RWPE2 (cell line): ENCODE measurements at places on chromosomes 13 and 19.

DNA sequence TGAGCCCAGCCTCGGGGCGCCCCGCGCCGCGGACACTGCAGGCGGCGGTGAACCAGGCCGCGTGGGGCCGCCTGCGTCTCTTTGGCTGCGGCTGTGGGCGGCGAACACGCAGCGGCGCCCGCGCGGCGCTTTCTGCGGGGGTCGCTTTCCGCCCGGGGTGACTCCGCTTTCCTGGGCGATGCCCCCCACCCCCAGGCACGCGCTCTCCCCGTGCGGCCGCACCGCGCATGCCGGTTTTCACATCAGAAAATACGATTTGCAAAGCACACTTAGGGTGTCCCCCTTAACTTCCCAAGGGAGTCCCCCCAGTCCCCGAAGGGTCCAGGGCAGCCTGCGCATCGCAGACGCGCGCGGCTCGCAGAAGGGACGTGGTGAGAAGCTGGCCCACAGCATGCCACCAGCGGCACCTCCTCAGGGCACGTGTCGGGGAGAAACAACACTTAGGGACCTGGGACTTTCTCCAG lies 5.3 kb downstream of the F7 start:
- DNase-seq: peak; percentile 41

DNA sequence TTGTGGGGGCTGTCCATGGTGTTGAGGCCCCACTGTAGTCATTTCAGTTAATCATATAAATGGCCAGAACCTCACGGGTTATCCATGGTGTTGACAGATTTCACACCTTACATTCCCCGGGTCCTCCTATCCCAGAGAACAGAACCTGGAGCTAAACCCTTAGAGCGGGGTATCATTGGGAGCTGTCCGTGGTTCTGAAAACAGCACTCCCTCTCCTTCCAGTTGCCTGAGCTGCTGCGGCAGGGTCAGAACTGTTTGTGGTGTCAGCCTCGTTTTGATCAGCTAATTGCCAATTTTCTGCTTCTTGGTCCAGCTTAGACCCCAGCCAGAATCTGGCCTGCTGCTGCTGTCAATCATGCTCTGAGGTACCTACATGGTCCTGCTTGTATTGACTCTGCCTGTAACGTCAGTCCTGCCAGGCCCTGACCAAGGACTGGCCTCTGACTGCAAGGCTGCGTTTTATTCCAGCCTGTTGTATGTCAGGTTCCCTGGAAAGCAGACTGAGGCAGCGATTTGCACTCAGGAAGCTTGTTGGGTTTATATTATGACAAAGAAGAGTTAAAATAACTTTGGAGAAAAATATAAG lies 55.8 kb upstream of the KCTD15 start:
- DNase-seq: no peak

DNA sequence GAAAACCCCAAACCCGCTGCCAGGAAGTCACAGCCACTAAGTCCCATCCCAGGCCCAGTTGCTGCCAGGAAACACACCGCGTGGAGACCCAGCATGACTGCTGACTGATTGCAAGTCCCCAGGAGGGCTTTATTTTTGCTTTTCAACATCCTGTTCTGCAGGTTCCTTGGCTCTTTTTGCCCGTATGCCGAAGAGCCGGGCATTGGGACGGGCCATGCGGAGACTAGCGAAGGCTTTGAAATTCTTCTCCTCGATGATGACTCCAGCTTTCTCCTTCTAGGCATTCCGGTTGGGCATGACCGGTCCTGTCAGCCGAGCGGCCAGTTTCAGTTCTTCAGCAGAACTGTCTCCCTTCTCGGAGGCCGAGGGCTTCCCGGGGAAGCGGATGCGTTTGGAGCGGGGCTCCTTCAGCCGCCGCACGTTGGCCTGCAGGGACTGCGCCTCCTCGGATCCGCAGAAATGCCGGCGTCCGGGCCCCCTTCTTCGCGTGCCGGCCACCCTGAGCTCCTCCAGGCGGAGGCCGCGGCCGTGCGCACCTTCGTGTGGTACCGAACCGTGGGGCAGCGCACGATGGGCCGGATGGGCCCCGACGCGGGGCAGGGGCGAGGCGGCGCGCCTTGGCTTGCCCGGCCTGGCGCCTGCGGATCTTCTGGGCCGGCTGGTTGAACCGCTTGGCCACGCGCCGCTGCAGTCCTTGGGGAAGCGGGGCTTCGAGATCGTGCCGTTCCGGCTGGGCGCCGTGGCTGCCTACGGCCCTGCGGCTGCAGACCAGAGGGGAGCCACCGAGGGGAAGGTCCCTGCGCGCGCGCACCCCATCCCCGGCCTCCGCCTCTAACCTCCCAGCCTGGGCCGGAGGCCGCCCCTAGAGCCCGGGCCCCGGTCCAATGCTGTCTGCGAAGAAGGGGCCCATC lies 15.2 kb downstream of the ZSCAN5C start:
- DNase-seq: no peak

- DNase-seq: no peak
These were observed 30.1 kb downstream of the ZNF557 start for GRCh38 chr19:7099597-7099921.

GRCh38 chr13:62626771-62627170 lies 1211.1 kb upstream of the PCDH20 start:
- DNase-seq: no peak

- no peak for DNase-seq
These were observed 41.6 kb downstream of the MYO9B start for GRCh38 chr19:17116996-17117702.

DNA sequence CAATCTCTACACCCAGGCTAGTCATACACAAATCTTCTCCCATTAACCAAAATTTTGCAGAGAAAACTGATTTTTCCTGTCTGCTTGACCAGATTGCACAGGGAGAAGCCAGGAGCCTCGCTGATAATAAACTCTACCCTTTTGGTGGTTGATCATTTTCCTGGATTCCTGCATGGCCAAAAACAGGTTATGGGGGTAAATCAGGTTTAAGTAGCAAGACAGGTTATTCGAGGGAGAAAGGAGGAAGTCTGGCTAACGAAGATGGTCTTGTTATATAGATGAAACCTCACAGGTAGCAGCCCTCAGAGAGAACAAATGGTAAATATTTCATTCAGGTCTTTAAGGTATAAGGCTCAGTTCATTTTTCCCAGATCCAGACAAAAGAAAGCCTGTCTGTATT lies 16.0 kb upstream of the CEACAM6 start:
- no peak for DNase-seq

DNA sequence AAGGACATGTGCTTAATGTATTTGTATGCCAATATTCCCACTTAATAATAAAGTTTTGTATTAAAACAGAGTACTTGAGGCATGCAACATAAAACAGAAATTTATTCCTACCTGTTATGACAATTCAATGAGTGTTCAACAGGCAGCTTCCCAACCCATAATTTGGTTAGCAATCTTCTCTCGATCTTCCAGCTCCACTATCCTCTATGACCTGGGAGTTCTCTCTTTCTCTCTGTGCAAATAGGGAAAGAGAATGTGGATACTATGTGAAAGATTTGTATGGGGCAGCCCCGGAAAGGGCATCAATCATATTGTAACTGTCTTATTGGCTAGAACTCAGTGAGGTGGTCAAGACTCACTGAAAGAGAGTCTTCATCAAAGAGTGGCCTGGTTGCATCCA lies 644.9 kb upstream of the PCDH20 start:
- DNase-seq: no peak

DNA sequence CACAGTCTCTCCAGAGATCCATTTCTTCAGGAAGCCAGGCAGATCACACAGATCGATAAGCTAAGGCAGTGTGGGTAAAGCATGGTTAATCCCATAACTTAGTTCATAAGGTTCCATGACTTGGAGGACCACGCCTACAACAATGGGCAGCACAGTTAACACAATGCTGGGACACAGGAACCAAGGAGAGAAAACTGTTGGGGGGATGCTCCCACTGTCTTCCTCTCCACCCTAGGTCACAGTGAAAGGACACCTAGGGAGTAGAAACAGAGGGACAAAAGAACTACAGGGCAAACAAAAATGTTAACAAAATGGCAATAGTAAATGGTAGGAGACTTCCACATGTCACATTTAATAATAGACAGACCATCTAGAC lies 20.8 kb upstream of the ZNF181 start:
- no peak for DNase-seq

DNA sequence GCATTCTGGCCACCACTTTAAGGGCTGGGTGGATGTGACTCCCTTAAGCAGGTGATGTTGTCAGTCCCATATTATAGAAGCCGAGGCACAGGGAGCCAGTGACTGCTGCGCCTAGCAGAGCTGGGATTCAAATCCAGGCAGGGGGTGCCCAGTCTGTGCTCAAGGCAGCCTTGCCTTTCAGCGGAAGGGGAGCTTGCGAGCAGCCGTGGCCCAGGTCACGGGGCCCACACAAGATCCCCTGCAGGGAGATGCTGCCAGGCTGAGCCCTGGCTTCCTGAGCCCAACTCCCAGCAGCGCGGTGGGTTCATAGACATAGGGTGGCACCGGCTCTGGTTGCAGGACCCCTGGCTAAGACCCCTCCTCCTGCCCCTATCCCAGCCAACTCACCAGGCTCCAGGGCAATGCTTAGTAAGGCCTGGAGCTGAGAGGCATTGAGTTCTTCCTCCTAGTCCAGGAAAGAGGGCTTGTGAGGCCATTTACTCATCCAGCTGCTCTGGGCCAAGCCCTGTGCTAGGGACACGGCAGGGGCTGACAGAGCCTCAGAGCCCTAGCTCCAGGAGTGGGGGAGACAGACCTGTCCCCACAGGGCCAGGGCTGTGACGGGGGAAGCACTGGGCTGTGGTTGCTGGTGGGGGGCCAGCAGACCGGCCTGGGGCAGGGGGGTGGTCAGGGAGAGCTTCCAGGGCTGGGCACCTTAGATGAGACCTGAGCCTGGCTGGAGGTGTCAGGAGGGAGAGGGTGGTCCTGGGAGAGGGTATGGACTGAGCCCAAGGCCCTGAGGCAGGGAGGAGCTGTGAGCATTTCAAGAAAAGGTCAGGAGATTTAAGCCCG lies 9.6 kb downstream of the CAPN12 start:
- DNase-seq: peak; percentile 64

DNA sequence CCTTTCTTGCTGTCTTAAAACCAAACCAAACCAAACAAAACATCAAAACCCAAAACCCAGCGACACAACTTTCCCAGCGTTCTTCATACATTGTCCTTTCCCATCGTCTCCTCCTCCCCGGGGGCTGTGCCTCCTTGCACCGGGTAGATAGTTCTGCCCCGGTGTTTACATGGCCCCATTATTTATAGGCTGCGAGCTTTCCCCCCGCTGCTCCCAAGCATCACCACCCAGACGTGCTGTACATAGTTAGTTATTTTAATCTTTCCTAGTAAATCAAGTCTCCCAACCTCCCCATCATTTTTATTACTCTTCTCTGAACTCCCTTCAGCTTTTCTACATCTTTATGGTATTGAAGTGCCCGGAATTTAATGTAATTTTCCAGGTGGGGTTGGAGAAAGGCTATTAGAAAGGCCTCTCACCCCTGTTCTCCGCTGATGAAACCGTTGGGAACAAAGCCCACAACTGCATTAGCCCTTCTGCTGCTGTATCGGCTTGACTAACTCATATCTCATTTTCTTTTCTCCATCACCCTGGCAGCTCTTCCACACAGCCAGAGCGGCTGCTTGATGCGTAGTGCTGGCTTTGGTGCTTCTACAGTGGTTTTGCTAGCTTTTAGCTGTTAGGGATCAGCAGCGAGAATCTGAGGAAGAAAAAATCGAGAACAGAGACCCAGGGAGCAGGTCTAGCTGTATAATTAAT lies 53.1 kb downstream of the FGF9 start:
- DNase-seq: no peak

GRCh38 chr19:18856385-18857126 lies 24.8 kb downstream of the UPF1 start:
- peak; percentile 38 for DNase-seq

DNA sequence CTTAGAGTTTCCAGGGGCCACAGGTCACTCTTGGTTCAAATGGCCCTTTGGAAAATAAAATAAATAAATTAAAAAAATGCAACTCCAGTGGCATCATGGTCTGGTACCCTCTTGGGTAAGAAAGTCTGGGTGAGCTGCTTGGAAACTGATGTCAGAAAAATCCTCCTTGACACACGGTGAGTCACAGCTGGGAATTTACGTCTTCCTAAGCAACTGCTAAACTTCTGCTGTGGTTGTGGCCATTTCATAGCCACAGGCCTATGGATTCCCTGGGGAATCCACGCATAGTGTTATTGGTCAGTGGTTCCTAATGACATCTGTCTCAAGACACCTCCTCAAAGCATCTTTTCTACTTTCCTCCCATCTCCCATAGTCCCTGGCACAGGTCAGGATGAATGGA lies 220.8 kb downstream of the COG6 start:
- DNase-seq: no peak

- no peak for DNase-seq
These were observed 1552.5 kb downstream of the UQCRFS1 start for GRCh38 chr19:27660428-27660827.

- DNase-seq: no peak
These were observed 2700.2 kb downstream of the PCDH9 start for GRCh38 chr13:64529874-64530485.

GRCh38 chr13:105961438-105961837 lies 574.0 kb downstream of the EFNB2 start:
- no peak for DNase-seq

DNA sequence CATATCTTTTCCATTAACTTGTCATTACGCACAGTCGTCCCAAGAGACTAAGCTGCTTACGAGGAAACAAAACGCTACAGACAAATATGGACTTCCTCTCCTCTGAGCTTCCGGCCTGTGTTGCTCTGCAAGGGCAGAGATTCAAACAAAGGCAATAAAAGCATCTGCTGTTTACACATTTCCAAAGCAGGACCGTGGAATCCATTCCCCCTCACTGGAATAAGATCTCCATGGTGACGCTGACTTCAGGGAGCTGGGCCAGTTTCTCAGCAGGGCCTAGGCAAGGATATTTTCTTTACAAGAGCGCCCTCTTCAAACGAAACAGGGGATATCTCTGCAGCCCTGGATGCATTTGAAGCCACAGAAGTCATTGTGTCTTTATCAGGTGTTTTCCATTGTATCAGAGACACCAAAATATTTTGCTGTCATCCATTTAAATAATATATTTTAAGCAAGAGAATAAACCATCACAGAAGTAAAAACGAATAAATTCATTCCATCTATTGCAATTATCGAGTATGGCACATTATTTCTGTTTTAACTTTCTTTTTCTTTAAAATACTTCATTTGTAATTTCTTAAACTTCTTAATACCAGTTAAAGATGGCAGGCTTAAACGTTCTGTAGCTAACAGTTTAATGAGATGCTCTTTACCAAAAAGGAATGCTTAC lies 177.5 kb downstream of the DCLK1 start:
- no peak for DNase-seq

GRCh38 chr13:50476577-50477285 lies 366.8 kb downstream of the DLEU7 start:
- DNase-seq: no peak

GRCh38 chr13:42894765-42895243 lies 97.2 kb downstream of the EPSTI1 start:
- DNase-seq: no peak
